Activated CD4-positive, alpha-beta T cell treated with anti-CD3 and anti-CD28 coated beads, Interleukin-2, amount 10 ng/mL, durations not matched to agents 24 days and 14 days (primary cell): ENCODE measurements at places on chromosomes 12 and 14. TPM values are rescaled to one million over a fixed set of nuclear protein-coding genes. Genes with fewer than 3 reads are reported as not detected.

Gene GYS2
- total RNA-seq = 0.17 TPM in 1 of 2 replicates, not detected in the other

Gene NUDT14
- total RNA-seq = 8.3 and 9.1 TPM in 2 replicates

Gene RNASE8
- total RNA-seq = not detected in 2 replicates

Gene MGAT4C
- not detected in 2 replicates for total RNA-seq

Gene IL26
- 6.9 and 7.7 TPM in 2 replicates for total RNA-seq

Gene RND1
- total RNA-seq = 4.4 and 5.7 TPM in 2 replicates

DNA sequence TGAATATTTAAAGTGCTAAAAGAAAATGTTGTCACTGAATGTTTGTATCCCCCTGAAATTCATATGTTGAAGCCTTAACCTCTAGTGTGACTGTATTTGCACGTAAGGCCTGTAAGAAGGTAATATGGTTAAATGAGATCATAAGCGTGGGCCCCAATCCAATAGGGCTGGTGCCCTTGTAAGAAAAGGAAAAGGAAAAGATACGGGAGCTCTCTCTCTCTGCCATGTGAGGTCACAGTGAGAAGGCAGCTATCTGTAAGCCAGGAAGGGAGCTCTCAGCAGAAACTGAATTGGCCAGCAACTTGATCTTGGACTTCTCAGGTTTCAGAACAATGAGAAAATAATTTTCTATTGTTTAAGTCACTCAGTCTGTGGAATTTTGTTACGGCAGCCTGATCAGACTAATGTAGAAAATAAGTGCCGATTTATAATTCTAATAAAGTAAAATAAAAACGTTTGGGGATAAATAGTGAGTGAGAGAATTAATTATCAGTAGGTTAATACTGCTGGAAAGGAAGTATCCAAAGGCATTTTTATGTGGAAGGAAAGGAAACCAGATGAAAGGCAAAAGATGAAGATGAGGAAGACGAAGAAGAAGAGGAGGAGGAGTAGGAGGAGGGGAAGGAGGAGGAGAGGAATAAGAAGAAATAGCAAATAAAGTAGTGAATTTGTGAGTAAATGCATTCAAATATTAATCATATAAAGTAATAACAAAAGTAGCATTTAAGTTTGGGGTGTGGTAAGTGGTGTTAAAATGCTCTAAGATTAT is 188.5 kb upstream of the KRR1 start:
- no peaks in the 10 kb centered on the region for H3K36me3 ChIP-seq
- no peaks in the 10 kb centered on the region for H3K4me1 ChIP-seq
- no peak overlapping the region for H3K27ac ChIP-seq
- DNase-seq = no peak

DNA sequence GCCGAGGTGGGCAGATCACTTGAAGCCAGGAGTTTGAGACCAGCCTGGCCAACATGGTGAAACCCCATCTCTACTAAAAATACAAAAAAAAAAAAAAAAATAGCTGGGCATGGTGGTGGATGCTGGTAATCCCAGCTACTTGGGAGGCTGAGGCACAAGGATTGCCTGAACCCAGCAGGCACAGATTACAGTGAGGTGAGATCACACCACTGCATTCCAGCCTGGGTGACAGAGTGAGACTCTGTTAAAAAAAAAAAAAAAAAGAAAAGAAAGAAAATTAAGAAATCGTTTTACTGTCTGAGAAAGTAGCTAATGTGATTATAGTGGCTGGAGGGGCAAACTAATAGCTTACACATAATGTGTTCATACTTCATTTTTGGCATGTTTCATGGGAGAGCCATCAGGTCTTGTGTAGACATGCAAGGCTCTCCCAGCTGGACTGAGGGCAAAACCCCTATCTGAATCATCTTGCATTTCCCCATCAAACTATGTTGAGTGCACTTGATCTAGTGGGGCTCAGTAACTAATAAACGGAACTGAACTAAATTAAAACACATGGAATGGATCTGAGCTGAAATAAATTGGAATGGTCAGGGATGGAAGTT is 16.2 kb downstream of the KIF21A start:
- no peaks in the 10 kb centered on the region for H3K36me3 ChIP-seq
- no peaks in the 10 kb centered on the region for H3K4me1 ChIP-seq
- H3K4me3 ChIP-seq = no peak overlapping the region
- H3K27me3 ChIP-seq = no peaks in the 10 kb centered on the region
- DNase-seq = no peak
- no peak overlapping the region for H3K27ac ChIP-seq

GRCh38 chr14:68015356-68016254 is 196.0 kb downstream of the RAD51B start:
- no peaks in the 10 kb centered on the region for H3K4me1 ChIP-seq
- no peak overlapping the region for H3K4me3 ChIP-seq
- peaks cover 2% of the 10 kb centered on the region for H3K27me3 ChIP-seq
- H3K36me3 ChIP-seq = no peaks in the 10 kb centered on the region
- no peak for DNase-seq

DNA sequence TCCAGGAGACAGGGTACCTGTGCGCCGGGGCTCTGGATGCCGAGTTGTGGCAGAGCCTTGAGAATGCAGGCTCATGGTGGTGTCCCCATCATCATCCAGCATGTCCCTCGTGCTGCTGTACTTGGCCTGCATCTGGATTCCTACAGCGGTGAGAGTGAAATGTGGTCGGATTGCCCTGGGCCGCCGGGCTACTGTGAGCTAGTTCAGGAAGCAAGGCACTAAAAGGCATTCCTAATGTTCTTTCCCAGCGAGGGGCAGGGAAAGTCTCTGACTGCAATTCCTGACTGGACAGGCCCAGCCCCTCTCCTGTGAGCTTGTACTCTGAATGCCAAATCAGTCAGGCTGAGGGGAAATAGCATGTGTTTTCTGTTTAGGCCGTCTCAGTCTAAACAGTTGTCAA is at the start of gene CLEC1A:
Gene CLEC1A, minus strand, starts transcription at position 195 of the 400 bp plus-strand sequence. Its CDS starts 63 bp downstream, at position 132.
- no peaks in the 10 kb centered on the region for H3K4me1 ChIP-seq
- H3K4me3 ChIP-seq = no peak within 1 kb of the TSS
- no peak for DNase-seq
- peaks cover 8% of the 10 kb centered on the region for H3K27me3 ChIP-seq

DNA sequence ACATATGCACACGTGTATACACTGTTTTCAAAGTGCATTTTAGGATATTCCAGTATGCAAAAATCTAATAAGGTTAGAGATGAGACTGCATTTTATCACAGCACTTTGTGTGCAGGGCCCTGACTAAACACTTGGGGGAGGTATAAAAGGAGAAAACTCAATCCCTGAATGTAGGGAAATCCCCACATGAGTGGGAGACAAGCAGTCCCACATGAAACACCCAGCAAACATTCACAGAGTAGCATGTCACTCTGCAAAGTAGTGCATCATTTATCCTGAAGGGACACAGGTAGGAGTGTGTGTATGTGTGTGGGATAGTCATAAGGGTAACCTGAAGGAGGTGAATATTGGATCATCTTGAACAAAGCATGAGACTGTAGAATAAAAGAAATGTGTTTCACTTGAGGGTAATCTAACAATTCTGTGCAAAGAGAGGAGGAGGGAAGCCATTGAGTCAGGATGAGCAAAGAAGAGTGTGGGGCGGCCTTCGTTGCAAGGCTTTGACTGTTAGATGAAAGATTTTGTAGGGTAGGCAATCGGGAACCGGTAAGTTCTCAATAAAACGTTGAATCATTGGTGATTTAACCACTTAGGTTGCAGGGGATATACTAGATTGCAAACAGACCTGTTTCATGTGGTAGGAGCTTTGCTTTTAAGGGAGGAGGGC is 2.9 kb downstream of the PRPF40B start:
- no peaks in the 10 kb centered on the region for H3K36me3 ChIP-seq
- peak; percentile 67 for DNase-seq
- H3K27me3 ChIP-seq = peaks cover 4% of the 10 kb centered on the region
- no peak overlapping the region for H3K4me3 ChIP-seq
- H3K4me1 ChIP-seq = peaks cover 24% of the 10 kb centered on the region

DNA sequence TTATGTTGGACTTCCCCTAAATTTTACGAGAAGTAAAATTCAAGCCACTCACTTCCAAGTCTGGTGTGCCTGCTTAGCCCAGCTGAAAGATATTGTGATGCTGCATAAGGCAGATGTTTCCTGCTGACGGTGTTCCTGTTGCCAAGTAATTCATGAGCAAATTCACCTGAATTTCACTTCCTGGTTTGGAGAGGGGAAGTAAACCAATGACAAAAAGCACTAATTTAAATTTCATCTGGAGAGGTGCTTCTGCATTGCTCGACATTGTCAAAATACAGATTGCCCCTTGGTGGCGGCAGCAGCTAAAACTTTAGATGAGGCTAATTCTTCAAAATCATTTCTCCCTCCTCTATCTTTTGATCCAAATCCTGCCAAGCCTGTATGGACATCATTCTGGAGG is 281.1 kb downstream of the AACS start:
- H3K27me3 ChIP-seq = peaks cover 15% of the 10 kb centered on the region
- no peak overlapping the region for H3K27ac ChIP-seq
- H3K4me3 ChIP-seq = no peak overlapping the region
- no peaks in the 10 kb centered on the region for H3K4me1 ChIP-seq
- DNase-seq = no peak

DNA sequence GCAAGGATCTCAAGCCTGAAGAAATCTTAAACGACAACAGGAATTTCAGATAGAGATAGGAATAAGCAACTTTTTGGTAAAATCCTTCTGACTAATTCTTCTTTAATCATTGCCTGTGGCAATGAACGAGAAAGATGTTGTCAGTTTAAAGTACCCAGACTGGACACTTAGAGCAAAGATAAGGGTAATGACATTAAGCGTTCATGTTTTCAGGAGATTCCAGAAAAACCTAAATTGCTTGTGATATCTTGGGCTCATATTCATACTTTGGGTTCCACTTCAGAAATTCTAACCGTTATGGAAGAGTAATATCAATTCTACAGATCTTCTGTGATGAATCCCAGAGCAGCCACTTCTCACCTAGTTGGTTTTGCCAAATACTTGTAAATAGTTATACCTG is 73.7 kb upstream of the RHOJ start:
- H3K27me3 ChIP-seq = no peaks in the 10 kb centered on the region
- H3K4me1 ChIP-seq = no peaks in the 10 kb centered on the region
- no peak for DNase-seq
- no peak overlapping the region for H3K27ac ChIP-seq
- H3K4me3 ChIP-seq = no peak overlapping the region
- no peaks in the 10 kb centered on the region for H3K36me3 ChIP-seq

GRCh38 chr12:25236190-25236589 is 14.5 kb downstream of the KRAS start:
- H3K4me3 ChIP-seq = no peak overlapping the region
- H3K36me3 ChIP-seq = peaks cover 37% of the 10 kb centered on the region
- H3K27ac ChIP-seq = peak overlapping the region; percentile 3
- no peak for DNase-seq

DNA sequence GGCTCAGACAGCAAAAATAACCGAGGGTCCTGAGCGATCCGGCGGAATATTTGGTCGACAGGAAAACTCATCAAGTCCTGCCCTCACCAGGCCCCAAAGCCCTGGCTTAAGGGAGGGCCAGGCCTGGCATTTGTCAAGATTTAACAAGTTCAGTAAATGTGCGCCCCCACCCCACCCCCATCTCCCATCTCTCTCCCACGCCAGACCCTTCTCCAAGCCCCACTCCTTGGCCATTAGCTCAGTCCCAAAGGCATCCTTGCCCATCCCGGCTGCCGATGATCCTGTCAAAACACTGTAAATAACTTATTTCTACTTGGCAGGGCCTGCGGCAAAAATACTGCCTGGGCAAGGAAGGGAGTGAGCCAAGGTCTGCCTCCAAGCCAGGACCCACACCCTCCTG is 52.8 kb downstream of the ITPK1 start:
- no peaks in the 10 kb centered on the region for H3K27me3 ChIP-seq
- H3K27ac ChIP-seq = no peak overlapping the region
- H3K36me3 ChIP-seq = peaks cover 3% of the 10 kb centered on the region

GRCh38 chr12:104460973-104461698 is 4.4 kb downstream of the CHST11 start:
- DNase-seq = peak; percentile 70
- peaks cover 20% of the 10 kb centered on the region for H3K36me3 ChIP-seq
- H3K27ac ChIP-seq = peak overlapping the region; percentile 68
- no peaks in the 10 kb centered on the region for H3K27me3 ChIP-seq

GRCh38 chr14:50892255-50892654 is 20.4 kb downstream of the ABHD12B start:
- H3K4me1 ChIP-seq = no peaks in the 10 kb centered on the region
- DNase-seq = no peak
- no peak overlapping the region for H3K4me3 ChIP-seq
- no peak overlapping the region for H3K27ac ChIP-seq

- H3K27me3 ChIP-seq = no peaks in the 10 kb centered on the region
- DNase-seq = no peak
- H3K4me3 ChIP-seq = no peak overlapping the region
- no peaks in the 10 kb centered on the region for H3K36me3 ChIP-seq
These were observed 416.2 kb downstream of the SOX5 start for GRCh38 chr12:23533265-23533664.

GRCh38 chr12:30997685-30998440 is 71.3 kb downstream of the TSPAN11 start:
- no peaks in the 10 kb centered on the region for H3K36me3 ChIP-seq
- no peaks in the 10 kb centered on the region for H3K27me3 ChIP-seq
- no peak for DNase-seq
- no peaks in the 10 kb centered on the region for H3K4me1 ChIP-seq
- H3K27ac ChIP-seq = no peak overlapping the region

- no peaks in the 10 kb centered on the region for H3K27me3 ChIP-seq
- H3K4me3 ChIP-seq = no peak overlapping the region
- H3K4me1 ChIP-seq = no peaks in the 10 kb centered on the region
- no peak for DNase-seq
- H3K27ac ChIP-seq = no peak overlapping the region
- H3K36me3 ChIP-seq = no peaks in the 10 kb centered on the region
These were observed 1.0 kb downstream of the SERPINA5 start for GRCh38 chr14:94582199-94582750.

GRCh38 chr12:122350141-122350848 is 72.2 kb downstream of the CLIP1 start:
- no peak overlapping the region for H3K4me3 ChIP-seq
- no peak for DNase-seq
- no peaks in the 10 kb centered on the region for H3K4me1 ChIP-seq
- no peak overlapping the region for H3K27ac ChIP-seq
- H3K27me3 ChIP-seq = no peaks in the 10 kb centered on the region

DNA sequence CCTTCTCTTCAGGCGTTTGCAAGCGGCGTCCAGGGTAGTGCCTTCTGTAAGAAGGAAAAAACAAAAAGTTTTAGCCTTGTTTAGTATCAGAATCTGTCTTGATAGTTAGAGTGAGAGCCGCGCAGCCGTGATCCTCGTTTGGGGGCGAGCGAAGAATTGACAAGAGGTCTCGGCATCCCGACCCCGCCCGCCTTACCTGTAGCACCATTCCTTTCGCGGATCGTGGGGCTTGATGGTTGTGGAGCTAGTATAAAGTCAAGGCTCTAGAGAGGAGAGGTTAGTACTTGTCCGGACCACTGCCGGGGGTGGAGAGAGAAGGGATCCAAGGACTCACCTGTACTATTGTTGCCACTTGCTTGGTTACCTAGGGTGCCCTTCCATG is 494 bp downstream of the TMTC3 start:
- H3K4me3 ChIP-seq = peak overlapping the region; percentile 91
- DNase-seq = no peak
- H3K27me3 ChIP-seq = no peaks in the 10 kb centered on the region

GRCh38 chr14:101087614-101088394 is 184.3 kb upstream of the RTL1 start:
- peaks cover 2% of the 10 kb centered on the region for H3K27me3 ChIP-seq
- H3K4me3 ChIP-seq = no peak overlapping the region
- H3K36me3 ChIP-seq = no peaks in the 10 kb centered on the region
- H3K27ac ChIP-seq = no peak overlapping the region
